ENCODE measurements at places on chromosomes 2 and 18. TPM values are rescaled to one million over a fixed set of nuclear protein-coding genes. Genes with fewer than 3 reads are reported as not detected.

CCDC68 gene
- total RNA-seq = not detected

SLC11A1 gene
- total RNA-seq = 1.9 TPM

DNAH7 gene
- 0.14 TPM for total RNA-seq

MC2R gene
- total RNA-seq = not detected

- no peak for DNase-seq
Measured at GRCh38 chr18:58819051-58819450, 45.6 kb upstream of the ZNF532 start.

DNA sequence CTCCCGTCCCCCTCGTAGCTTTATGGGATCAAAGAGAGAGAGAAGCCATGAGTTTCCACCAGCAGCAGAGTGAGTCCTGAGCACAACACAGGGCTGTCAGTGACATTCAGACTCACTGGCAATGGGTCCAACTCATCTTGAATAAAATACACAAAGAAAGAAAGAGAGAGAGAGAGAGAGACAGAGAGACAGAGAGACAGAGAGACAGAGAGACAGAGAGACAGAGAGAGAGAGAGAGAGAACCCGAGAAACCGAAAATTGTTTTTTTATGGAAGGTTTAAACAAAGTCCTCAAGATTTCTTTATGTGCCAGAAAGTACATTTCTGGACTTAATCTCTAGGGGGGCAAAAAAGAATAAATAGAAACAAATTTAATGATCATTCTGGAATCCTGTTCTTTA is 11.5 kb upstream of the BCL2 start:
- DNase-seq = no peak
